ENCODE measurements at places on chromosomes 2 and 18.
A peak's percentile ranks its signal among the peaks of the same experiment; 100 is the strongest.

GRCh38 chr2:96493072-96493471 is 12.1 kb downstream of the NEURL3 start:
- DNase-seq = no peak

DNA sequence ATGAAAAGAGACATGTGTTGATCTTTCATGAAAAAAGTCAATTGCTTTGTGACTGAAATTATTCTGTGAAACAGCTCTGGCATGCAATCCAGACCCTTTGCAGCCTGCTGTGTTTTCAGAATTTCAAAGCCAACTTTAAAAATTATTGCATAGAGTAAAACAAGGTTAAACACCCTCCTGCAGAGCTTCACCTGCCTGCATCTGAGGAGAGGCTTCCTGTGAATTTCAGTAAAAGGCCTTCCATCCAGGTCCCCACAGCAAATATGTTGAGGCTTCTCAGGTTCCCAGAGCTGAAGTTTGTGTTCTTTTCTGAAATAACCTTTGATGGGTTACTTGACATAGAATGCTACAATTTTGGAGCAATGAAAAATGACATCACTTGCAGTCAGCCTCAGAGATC is 4.1 kb downstream of the XIRP2 start:
- DNase-seq = no peak

DNA sequence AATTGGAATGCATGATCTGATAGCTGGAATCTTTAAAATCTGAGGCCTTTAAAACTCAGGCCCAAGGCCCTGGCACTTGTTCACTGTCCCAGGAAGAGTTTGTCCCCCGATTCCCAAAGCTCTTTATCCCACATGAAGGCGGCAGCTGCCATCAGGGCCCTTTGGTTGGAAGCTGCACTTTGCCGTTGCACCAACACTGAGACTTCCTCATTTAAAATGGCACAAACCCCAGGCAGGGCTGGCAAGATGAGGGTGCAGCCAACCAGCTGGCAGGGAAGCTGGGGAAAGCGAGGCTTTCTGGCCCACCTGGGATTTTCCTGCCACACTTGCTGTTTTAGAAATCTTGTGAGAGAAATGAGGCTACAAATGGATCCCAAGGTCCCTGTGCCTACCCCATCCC is 6.3 kb downstream of the FLACC1 start:
- DNase-seq = no peak

GRCh38 chr2:236919209-236919608 is 166.5 kb upstream of the COPS8 start:
- DNase-seq = peak; percentile 12

DNA sequence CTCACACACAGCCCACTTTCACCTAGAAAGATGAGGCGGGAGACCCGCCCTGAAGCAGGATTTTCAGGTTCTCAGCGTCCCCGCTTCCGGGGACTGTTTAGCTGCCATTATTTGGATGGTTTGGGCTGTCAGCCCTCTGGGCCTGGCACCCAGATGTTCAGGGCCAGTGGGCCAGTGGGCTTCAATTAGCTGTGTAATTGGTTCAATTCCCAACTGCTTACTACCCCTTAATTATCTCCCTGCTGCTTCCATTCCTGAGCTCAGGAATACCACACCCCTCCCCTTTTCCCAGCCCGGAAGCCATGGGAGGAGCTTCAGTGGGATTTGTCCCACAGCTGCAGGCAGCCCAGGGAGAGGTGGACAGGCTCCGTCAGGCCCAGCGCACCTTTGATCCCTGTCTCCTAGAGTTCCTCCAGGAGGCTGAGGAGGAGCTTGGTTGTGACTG is 114.1 kb upstream of the MYCN start:
- no peak for DNase-seq

DNA sequence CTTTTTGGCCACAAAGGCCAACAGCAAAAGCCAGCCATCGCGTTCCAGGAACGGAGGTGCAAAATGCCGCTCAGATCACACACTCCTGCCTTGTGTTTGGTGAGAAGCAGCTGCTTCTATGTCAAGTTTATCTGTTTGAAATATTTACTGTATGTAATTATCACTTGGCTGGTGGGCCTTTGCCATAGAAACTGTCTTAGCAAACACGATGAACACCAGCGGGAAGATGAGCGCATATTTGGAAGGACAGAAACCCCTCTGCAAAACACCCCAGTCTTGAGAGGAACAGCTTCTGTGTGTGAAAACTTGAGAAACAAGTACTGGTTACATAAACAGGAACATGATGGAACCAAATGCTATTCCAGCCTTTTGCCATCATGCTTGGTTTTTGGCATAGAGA is 59.7 kb downstream of the SCG2 start:
- no peak for DNase-seq

- DNase-seq = no peak
Measured at GRCh38 chr2:112622528-112622849, 23.2 kb upstream of the SLC20A1 start.

GRCh38 chr18:63705401-63705800 is 2.6 kb downstream of the SERPINB11 start:
- DNase-seq = no peak

DNA sequence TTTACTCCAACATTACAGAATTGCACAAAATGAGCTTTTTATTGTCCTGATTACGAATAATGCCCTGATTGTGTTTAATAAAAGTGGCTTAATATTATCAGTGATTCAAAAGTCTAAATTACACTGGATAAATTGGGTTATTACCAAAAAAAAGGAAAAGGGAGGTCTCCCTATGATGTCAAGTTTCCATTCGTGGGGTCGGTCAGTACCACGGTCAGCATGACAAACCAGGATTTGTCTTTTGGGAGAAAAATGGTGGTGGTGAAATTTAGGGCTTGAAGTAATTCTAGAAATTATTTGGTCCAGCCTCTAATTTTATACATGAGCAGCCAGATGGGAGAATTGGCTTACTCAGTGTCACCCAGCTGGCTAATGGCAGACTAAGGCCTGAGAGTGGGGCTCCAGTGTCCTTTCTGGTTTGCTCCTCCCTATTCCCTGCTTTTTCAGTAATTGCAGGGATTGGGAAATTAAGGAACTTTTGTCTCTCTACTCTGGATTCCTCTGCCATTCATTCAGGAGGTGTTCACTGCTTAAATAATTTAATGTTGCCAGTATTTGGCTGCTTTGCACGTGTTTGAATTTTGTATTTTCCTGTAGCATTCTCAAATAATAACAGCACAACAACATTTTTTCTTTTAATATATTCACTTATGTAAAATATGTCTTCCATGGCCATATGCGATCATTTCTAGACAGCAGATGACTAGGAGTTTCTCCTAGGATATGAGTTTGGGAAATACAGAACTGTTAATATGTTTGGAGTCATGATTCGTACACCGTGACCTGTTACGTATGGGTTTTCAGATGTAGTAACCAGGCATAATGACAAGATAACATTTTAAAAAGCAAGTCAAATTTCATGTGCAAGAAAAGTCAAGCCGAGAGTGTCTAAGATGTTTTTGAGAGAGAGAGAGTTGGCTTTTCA is 128.9 kb upstream of the NOSTRIN start:
- no peak for DNase-seq

- DNase-seq = no peak
Measured at GRCh38 chr2:113214141-113214540, 40.4 kb downstream of the PSD4 start.

DNA sequence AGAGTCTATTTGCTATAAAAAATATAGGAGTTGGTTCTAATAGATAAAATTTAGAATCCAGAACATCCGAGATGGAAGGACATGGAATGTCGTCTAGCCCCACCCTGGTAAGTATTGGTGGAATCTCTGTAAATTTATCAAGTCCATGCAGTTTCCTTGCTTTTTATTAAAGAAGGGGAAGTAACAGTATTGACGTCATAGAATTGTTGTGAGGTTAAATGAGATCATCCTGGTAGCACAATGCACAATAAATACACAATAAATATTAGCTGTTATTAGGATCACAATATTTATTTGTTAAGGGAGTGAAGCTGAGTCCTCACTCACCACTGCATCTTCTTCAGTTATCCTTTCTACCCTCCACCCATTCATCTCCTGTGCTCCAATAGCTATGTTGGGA is 16.7 kb upstream of the TMEM177 start:
- no peak for DNase-seq

DNA sequence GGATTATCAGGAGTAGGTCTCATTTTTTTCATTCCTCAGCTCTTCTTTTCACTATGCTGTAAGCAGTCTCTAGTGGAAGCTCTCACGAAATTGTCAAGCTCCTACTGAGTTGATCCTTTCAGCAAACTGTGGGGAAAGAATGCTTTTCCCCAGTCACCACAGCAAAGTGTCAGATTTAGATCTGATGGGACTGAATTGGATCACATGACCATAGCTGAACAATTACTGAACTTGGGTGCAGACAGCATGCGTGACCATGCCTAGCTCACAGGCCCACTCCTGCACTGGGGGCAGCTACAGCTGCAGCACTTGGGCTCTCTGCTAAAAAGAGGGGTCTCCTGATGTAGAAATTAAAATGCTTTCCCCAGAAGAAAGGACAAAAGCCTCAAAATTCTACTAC is 3.1 kb downstream of the ARHGAP15 start:
- no peak for DNase-seq

GRCh38 chr18:11817229-11817628 is 34.0 kb upstream of the CHMP1B start:
- DNase-seq = no peak

DNA sequence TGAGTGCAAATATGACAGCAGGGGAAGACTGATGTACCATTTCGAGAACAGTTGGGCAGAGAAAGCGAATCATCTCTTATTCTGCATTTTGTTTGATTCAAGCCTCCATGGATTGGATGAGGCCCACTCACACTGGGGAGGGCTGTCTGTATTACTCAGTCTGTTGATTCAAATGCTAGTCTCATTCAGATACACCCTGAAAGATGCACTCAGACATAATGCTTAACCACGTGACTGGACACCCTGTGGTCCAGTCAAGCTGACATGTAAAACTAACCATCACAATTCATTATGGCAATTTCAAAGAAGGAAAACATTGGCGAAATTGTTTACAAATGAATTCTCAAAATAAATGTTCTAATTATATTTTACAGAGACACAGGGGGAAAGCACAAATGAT is 1210.2 kb downstream of the DPP10 start:
- DNase-seq = no peak

DNA sequence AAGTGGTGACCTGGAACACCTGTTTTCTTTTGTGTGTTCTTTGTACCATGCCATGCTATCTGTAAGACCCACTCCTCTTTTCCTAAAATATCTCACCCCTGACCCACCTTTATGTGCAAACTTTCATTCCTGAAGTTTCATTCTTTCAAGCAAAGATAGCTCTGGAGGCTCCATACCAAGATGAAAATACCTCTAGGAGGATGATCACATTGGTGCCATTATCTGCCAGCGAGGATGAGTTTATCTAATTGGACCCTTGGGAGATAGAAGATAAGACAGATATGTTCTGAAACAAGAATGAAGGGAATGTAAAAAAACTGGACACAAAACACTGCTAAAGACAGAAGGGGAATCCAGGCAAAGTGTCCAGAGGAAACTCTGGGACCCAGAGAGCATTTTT is 24.1 kb downstream of the BOD1L2 start:
- no peak for DNase-seq

- peak; percentile 51 for DNase-seq
Measured at GRCh38 chr2:190343536-190344275, at the start of gene INPP1. Gene INPP1 (plus strand): TSS chr2:190343589. CDS start chr2:190360103, 16,514 bp downstream.

DNA sequence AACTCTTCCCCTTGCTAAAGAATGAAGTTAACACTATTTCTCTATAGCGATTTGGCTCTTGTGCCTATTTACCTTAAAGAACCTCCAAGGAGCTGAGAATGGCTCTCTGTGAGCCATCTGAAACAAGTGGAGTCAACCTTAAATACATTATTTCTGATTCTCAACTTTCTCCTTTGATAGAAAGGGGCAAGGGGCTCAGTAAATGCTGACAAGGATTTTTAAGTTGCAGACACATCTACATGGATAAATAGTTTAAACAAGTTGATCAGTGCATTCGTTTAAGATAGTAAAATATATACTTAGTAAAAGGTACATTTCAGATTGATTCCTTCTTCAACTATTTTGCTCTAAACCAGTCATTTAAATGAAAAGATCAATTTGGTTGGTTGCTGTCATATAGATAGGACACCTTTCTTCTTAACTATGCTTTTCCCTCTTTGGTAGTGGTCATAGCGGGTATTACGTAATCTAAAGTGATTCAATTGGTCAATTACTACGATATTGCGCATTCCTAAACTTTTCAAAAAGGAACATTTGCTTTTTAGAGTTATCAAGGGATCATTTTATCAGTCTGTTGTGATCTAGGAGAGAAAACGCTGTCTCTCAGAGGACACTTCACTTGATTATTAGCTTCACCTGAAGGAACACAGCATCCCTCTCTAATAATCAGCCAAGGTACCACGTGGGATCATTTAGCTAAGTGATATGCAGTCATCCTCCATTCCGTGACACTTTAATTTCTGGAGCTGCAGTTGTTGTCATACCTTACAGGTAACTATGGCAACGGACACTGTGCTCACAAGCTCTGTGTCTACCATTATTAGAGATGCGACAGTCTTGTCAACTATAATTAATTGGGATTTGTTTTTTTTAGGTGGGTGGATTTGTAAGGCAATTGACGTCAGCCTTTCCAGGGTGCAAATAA is 50.9 kb upstream of the KCNE4 start:
- DNase-seq = no peak

- DNase-seq = no peak
Measured at GRCh38 chr18:26462355-26462754, 86.0 kb downstream of the KCTD1 start.

GRCh38 chr2:239020541-239021041 is 172.7 kb downstream of the TWIST2 start:
- DNase-seq = no peak

DNA sequence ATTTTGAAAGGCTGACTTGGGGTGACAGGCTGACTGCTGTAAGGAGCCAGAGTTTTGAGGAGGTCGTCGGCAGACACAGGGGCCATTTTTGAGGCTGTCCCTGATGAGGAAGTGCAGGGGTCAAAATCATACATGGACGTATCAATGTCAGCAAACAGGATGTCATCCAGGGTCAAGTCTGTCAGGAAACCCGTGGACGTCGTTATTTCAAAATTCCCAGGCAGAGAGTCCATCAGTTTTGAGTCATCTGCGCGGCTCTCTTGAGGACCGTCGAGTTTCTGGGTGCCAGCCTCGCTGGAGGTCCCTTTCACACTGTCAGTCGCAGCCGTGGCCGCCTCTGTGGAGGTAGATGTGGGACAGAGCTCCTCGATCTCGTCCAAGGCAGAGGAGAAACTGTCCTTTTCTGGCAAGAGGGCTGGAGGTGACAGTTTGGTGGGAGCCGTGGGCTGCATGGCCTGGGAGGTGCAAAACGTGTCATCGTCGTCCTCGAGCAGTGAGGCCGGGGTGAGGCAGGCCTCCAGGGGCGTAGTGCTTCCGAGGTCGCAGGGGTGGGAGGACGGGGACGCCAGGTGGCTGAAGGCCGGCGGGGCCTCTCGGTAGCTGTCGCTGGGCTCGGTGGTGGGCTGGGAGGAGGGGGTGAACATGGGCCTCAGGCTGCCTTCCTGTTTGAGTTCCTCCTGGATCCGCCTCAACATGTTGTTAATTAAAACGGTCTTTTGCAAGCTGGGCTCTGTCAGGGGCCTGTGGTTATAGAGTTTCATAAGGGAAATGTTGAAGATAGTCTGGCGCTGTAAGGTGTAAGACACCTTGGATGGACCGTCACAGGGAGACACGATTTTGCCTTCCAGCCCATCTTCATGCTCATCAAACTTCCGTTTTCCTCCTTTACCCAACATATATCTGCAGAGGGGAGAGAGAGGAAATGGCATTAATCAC is 17.5 kb downstream of the SERTAD2 start:
- DNase-seq = no peak

- DNase-seq = no peak
Measured at GRCh38 chr18:31686986-31687928, 2.9 kb upstream of the B4GALT6 start.

- no peak for DNase-seq
Measured at GRCh38 chr2:138433995-138434951, 67.3 kb upstream of the SPOPL start.
